Memory B cell (primary cell): ENCODE measurements at places on chromosomes 13 and 19.

DNA sequence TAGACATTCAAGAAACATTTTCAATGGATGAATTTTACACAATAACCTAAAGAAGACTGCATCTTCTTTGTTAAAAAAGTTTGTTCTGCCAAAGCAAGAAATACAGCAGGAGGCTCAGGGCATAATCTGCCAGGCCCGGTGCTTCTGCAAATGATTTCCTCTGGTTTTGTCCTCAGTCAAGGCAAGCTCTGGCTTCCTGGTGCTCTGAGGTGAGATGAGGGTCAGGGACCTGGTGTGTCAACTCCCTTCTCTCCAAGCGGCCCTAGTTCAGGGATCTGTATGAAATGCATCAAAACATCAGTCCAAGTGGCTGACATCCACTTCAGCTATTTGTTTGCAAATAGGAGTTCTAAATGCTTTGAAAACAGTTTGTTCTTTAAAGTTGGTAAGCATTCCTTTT, 31.6 kb downstream of the LACC1 start:
- DNase-seq, result no peak

- no peak for DNase-seq
Observed at GRCh38 chr19:45477186-45477585, 9.4 kb downstream of the FOSB start.

- DNase-seq, result no peak
Observed at GRCh38 chr19:29323440-29324290, 110.7 kb upstream of the UQCRFS1 start.

DNA sequence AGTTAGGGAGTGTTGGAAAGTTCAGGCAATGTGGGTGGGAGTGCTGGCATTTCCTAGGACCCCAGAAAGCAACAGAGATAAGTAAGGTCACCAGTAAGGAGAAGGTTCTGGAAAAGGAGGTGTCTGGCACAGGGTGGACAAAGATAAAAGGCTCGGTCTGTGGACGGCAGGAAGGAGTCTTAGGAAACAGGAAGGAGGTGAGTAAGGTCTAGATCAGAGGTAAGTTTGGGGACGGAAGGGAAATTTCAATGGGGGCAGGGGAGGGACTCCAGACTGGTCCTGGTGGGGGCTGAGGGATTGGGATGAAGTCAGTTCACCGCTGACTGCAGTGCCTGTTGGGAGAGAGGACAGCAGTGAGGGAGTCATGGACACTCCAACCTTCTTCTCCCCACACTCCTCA, 7.8 kb upstream of the OPA3 start:
- no peak for DNase-seq

- no peak for DNase-seq
Observed at GRCh38 chr13:103291798-103292572, 225.8 kb upstream of the SLC10A2 start.

DNA sequence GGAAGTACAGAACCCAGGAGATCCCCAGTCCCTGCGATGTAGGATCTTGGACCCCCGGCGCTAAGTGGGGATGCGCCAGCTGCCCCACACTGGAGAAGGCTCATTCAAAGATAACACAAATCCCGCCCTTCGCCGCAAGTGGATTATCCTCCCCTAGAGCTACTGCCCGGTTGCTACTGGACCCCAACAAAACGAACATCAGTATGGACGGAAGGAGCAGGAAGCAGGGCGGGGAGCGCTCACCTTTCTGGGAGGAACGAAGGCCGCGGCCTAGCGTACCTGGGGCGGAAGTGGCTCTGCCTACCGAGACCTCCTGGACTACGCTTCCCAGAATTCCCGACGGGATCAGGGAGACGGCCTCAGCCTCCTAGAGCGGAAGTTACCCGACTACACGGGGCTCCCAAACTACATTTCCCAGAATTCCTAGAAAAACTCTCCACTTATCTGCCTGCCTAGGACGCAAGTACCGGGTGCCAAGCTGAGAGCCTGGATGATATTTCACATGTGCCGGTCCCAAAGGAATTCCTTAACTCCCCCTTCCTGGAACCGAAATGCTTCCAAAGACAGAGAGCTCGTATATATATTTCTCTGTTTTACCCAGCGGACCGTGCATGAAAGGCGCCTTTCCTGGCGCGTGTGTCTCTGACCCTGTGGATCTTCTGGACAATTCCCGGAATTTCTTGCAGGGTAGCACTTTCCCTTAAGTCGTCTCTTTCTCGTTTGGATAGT, at the start of gene ZNF112:
Gene ZNF112 (minus strand): TSS at position 298 of the 729 bp plus-strand sequence. CDS start 16,141 bp downstream, outside the sequence.
- no peak for DNase-seq

GRCh38 chr19:17522988-17523872, 11.8 kb downstream of the PGLS start:
- peak; percentile 64 for DNase-seq

GRCh38 chr13:71842003-71842402, 25.0 kb downstream of the DACH1 start:
- no peak for DNase-seq

- no peak for DNase-seq
Observed at GRCh38 chr19:7326105-7326877, 22.4 kb upstream of the ARHGEF18 start.

- no peak for DNase-seq
Observed at GRCh38 chr19:15161028-15161984, 39.5 kb downstream of the NOTCH3 start.

GRCh38 chr13:42720113-42720857, 61.1 kb upstream of the FAM216B start:
- DNase-seq, result no peak

GRCh38 chr19:40416918-40417642, 3.9 kb upstream of the PRX start:
- DNase-seq, result no peak

- DNase-seq, result no peak
Observed at GRCh38 chr13:84653915-84654534, 771.8 kb upstream of the SLITRK1 start.
